ENCODE measurements at places on chromosomes 6 and 20. TPM values are rescaled to one million over a fixed set of nuclear protein-coding genes. Genes with fewer than 3 reads are reported as not detected.

DNA sequence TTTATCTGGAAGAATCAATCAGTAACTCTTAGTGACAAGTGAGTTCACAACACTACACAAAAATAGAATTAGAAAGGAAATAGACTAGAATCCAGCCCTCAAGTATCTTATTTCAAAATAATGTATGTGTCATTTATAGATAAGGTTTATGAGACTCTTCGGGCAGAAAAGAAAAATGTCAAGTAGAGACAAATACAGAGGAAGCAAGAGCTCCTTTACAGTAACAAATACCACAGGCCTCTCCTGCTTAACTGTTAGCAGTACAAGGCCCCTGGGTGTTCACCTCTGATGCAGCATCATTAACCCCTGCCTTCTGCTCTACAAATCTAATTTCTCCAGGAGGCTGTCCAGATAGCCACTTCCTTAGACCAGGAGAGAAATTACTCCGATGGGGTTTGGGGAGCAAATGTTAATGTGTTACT is 76.7 kb downstream of the UBE3D start:
- DNase-seq = peak; percentile 34

GRCh38 chr6:136788069-136788902 is 4.0 kb downstream of the MAP3K5 start:
- no peak for DNase-seq

GRCh38 chr6:89562093-89562973 is 76.2 kb downstream of the LYRM2 start:
- no peak for DNase-seq

DNA sequence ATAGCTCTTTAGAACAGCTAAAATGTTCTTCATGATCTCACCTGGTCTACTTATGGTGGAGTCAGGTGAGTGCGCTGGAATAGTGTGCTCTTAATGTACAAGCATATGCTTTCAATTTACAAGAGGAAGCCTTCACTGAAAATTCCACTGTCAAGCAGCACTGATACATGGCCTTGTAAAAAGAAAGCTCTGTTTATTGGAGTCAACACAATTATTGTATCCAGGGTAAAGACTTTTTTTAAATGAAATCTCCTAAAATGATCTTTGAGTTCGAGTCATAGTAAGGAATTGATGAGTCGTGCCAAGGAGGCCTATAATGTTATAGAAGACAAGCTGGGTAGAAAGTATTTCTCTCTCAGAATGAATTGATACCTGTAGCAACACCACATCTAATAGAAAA is 41.6 kb upstream of the CARMIL1 start:
- no peak for DNase-seq

GRCh38 chr6:110255211-110255750 is 75.1 kb downstream of the CDC40 start:
- peak; percentile 42 for DNase-seq

DNA sequence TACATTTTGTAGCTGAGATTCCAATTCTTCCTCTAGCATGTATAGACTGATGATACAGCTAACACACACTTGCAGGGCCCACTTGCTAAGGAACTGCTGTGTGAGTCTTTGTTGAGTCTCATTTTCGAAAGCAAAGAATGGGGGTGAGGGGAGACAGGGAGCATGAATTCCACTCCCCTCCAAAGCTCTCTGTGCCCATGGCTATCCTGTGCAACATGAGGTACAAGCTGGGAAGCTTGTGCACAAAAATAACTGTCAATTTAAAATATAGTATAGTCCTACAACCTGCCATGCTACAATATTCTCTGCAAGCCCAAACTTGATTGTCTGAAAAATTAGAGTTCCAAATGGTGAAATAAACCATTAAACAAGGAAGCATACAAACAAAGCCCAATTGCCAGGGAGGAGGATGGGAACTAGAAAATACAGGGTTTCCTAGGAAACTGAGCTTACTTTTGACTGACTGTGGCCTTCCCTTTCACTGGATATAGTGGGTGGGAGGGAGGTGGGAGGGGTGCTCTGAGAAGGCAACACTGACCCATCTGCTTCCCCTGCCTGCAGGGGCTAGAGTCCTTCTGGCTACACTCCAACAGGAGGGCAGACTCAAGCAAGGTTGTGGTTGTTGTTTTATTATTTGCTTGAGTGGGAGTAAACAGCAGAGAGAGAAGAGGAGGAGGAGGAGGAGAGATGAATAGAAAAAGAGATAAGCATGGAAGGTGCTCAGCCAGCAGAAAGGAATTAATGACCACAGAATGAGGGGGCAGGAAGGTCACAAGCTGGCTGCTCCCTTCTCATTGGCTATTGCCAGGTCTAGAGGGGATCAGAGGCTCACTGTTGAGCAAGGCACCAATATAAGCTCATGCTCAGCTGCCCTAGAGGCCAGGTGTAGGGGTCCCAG is 84.6 kb downstream of the FYN start:
- DNase-seq = peak; percentile 74

- no peak for DNase-seq
Observed at GRCh38 chr20:45346851-45347250, 1.4 kb downstream of the SDC4 start.

GRCh38 chr20:40781327-40782042 is 92.4 kb upstream of the MAFB start:
- DNase-seq = no peak

DNA sequence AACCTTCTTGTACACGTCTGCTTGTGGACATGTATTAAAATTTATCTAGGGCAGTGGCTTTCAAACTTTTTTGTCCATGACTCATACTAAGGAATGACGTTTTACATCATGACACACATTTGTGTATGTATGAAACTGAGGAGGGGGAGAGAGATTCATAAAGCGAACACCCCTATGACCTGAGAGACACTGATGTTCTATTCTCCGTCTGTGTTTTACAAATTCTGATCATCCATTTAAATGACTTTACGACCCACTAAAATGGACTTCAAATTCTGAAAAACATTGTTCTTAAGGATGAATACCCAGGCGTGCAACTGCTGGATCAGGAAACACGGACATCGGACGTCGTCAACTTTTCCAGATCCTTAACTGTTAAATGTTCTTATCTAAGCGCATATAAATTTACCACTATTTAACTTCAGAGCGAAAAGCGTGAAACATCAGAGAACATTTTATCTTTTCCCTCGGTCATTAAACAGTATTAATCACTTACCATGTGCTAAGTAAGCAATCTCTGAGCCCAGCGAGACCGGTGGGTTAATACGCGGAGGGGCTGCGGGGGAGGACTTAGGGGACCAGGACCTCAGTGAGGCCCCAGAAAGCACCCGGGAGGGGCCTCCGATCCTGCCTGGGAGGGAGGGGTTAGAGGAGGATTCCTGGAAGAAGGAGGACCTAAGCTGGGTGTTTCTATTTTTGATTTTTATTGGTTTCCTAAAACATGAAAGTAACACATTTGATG is 1.2 kb downstream of the PLAGL1 start:
- DNase-seq = peak; percentile 61

- no peak for DNase-seq
Observed at GRCh38 chr20:60131375-60131774, 173.2 kb downstream of the CDH26 start.

GRCh38 chr6:75377386-75377785 is 92.8 kb upstream of the TMEM30A start:
- DNase-seq = no peak

DNA sequence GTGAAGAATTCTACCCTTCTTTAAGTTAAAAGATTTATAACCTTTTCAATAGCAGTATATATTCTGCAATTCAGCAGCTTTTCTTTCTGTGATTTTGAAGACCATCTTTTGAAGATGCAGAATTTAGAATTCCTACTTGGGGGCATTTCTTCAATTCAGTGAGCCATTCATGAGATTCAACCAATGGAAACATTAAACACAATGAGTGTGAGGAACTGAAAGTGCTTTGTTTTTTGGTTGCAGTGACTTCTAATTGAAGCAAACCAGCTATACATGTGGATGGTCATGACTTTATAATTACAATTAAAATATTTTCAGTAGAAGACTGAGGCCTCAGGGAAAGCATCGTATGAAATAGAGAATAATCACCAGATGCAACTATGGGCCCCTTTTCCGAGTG is 108.3 kb downstream of the CARMIL1 start:
- no peak for DNase-seq

- DNase-seq = no peak
Observed at GRCh38 chr6:5142915-5143314, 57.8 kb downstream of the PPP1R3G start.

GRCh38 chr20:56420028-56420427 is 8.0 kb downstream of the CASS4 start:
- no peak for DNase-seq

DNA sequence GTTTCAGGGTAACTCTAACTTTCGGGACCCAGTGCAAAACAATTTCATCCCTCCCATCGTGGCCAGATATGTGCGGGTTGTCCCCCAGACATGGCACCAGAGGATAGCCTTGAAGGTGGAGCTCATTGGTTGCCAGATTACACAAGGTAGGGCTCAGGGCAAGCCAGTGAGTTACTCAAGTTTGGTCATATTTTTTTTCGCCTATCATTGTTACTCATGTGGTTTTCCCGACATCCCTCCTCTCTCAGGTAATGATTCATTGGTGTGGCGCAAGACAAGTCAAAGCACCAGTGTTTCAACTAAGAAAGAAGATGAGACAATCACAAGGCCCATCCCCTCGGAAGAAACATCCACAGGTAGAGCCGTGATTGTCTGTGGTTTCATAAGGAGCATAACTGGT is 58.2 kb downstream of the DCBLD1 start:
- no peak for DNase-seq

DNA sequence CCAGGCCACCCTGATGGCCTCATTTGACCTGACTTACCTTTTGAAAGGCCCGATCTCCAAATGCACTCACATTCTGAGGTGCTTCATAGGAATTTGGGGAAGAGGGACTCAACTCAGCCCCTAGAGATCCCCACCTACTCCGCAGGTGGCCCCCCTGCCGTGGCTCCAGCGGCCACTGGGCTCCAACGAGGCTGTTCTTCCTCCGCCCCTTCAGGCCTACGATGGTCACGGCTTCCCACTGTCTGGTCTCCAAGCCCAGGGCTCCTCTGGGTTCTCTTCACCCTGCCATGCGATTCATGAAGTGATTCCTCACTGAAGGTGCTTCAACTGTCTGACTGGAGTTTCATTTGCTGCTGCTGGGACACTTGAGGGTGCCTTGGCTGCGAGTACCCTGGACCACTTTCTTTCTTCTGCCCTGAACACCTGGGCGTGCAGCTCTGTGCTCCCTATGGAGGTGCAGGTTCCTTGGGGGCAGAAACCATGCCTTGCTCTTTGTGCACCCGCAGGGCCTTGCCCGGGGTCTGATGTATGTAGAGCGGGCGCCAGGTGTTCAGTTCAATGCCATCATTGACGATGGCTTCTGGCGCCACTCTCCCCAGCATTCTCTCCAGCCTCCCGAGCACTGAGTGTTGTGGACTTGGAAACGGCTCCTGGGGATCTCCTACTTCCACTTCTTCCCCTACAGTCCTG is 10.0 kb upstream of the DUSP22 start:
- no peak for DNase-seq

DNA sequence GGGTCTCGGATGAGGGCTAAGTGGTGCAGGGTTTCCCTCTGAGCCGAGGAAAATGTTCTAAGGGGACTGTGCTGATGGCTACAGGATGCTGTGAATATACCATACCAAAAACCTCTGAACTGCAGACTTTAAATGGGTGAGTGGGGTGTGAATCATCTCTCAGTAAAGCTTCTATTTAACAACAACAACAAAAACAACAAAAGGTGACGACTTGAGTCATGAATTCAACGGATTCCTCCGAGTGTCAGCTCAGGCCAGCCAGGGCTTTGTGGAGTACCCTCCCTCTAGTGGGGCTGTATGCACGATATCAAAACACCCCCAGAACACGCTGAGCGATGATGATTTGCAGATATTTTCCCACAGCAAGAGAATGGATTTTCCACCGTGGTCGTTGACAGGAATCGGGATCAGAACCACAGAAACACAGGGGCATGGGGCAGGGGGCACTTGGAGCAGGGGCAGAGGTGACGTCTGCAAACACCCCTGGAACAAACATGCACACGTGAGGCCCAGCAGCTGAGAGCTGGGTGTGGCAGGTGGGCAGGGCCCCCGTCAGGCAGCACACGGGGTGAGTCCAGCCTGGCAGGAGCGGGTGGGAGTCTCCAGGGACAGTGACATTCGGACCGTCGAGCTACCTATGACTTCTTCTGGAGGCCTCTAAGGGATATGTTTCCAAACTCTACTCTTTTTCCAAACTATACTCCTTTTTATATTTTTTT is 38.6 kb downstream of the SLC2A4RG start:
- DNase-seq = no peak

DNA sequence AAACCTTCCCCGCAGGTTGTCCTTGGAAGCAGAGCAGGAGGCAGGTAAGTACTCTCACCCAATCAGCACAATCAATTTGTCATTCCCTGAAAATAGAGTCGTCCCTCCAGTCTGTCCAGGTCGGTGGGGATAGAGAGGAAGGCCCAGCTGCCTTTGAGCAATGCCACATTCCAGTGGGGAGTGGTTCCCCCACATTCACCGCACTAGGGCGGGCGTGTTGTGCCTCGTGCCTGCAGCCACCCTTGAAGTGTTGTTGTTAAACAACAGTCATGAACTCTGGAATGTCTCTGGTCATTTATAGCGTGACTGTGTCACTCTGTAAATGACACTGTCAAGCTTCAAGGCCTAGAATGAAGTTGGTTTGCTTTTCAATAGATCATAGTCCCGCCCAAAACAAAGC is 33.4 kb downstream of the PRDM1 start:
- DNase-seq = no peak

GRCh38 chr20:24957326-24958016 is 8.4 kb downstream of the CST7 start:
- DNase-seq = no peak

GRCh38 chr20:53381568-53382262 is 211.9 kb downstream of the ZNF217 start:
- no peak for DNase-seq

- no peak for DNase-seq
Observed at GRCh38 chr6:37200085-37200484, 30.1 kb downstream of the PIM1 start.

GRCh38 chr6:128074567-128074966 is 173.7 kb upstream of the THEMIS start:
- DNase-seq = no peak

GRCh38 chr20:2066461-2067122 is 35.0 kb upstream of the STK35 start:
- no peak for DNase-seq

DNA sequence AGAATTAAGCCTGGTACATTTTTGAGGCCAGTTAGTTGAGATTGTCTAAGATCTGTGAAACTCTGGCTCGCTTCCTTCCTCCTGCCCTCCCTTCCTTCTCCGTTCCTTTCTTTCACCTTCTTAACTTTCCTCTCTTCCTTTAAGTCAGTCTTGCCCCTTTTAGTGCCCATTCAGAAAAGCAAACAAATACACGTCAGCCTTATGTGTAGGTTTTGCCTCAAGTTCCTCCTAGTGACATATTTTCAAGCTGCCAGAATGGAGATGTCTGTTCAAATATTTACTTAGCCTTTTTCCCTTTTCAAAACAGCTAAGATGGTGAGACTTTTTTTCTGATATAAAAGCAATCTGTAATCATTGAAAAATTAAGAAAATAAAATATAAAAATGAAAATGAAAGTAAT is 178.4 kb downstream of the FARS2 start:
- no peak for DNase-seq

The SNAP91 gene
- polyA plus RNA-seq = 0.94 TPM

The PSORS1C2 gene
- not detected for polyA plus RNA-seq

The SLC17A3 gene
- polyA plus RNA-seq = 0.47 TPM

The ANKEF1 gene
- polyA plus RNA-seq = 8.1 TPM

The TMEM74B gene
- polyA plus RNA-seq = 5.7 TPM

The ZSCAN16 gene
- 11.3 TPM for polyA plus RNA-seq

All from renal pelvis (tissue), 12 donors.